Stimulated activated CD4-positive, alpha-beta T cell treated with anti-CD3 and anti-CD28 coated beads, TNF-alpha, amount 100 ng/mL, for 1 hour (primary cell): ENCODE measurements at places on chromosomes 3 and 15.

DNA sequence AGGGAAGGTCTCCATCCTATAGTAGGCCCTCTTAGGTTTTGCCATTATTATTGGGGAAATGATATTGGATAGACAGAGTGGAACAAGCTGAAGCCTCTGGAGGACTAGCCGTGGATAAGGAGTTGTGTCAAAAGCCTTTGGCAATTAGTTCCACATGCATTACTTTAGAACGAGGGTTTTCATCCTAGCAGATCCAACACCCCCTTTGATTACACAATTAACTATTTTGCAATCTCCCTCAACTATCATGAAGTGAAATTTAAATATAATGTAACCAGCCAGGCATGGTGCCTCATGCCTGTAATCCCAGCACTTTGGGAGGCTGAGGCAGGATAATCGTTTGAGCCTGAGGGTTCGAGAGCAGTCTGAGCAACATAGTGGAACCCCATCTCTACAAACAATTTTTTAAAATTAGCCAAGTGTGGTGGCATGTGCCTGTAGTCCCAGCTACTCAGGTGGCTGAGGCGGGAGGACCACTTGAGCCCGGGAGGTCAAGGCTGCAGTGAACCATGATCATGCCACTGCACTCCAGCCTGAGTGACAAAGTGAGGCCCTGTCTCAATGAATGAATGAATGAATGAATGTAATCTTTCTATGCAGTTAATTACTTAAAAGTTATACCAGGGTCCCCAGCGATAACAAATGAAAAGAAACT lies 56.8 kb downstream of the PXYLP1 start:
- no peak for DNase-seq

- DNase-seq = no peak
Observed at GRCh38 chr3:43038010-43038409, 58.9 kb downstream of the GASK1A start.

DNA sequence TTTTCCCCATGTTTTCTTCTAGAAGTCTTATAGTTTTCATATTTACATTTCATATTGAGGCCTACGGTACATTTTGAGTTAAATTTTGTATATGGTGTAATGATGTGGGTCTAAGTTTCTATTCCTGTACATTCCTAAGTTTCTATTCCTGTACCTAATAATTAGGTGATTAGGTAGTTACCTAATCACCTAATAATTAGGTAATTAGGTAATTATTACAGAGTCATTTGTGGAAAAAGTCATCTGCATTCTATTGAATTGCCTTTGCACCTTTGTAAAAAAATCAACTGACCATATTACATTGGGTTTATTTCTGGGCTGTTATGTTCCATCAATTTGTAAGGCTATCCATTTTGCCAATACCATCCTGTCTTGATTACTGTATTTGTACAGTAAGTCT lies 37.1 kb downstream of the MAP4 start:
- no peak for DNase-seq

DNA sequence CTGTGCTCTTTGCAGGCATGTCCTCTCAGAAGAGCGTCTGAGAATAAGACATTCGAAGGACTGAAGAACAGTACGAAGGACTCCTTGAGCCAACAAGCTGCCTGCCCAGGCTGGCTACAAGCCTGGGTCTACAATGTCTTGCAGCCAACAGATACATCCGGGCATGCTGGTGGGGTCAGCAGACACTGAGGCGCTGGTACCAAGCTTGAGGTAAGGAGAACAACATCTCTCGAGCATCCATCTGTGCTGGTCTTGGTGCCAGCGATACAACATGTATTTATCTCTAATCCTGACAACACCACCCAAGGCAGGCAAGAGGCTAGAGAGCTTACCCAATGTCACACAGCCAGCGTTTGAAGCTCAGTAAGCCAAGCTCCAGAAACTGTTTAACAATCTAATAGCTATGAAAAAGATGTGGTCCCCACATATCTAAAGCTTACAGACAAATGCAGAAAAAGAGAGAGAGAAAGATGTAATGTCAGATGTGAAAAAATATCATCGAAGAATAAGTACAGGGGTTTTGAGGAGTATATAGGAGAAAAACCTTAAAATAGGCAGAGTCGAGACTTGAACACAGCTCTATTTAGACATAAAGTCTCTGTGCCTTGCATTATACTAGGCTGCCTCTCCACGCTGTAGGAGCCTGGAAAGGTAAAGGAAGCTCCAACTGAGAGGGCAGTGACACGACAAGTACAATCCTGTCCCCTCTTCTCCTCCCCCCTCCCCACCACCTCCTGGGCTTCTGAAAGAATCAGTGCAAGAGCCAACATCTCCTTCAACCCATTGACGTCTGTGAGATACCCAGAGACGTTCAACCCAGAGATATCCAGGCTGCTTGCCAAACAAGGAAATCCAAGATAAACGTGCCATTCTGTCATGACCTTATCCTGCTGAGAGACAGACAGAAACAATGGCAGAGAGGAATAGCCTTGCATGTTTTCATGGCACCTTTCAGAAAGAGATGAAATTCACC lies 39.4 kb downstream of the WWTR1 start:
- DNase-seq = no peak

DNA sequence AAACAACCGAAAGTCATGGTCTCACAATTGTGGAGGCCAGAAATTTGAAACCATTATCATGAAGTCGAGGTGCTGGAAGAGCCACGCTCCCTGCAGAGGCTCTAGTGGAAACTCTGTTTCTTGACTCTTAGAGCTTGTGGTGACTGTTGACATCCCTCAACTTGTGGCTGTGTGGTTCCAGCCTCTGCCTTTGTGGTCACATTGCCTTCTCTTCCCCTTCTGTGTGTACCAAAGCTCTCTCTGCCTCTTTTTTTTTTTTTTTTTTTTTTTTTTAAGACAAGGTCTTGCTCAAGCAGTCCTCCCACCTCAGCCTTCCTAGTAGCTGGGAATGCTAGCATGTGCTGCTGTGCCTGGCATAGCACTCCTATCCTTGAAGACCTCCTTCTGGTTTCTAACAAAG lies 48.7 kb upstream of the CRTC3 start:
- no peak for DNase-seq

- no peak for DNase-seq
Observed at GRCh38 chr3:11228041-11228440, 44.2 kb upstream of the ATG7 start.

GRCh38 chr3:50255251-50255615 lies 13.7 kb upstream of the SEMA3B start:
- DNase-seq = no peak

- no peak for DNase-seq
Observed at GRCh38 chr3:40873476-40873875, 325.8 kb upstream of the CTNNB1 start.

- DNase-seq = no peak
Observed at GRCh38 chr15:78087951-78088772, 4.2 kb upstream of the SH2D7 start.

DNA sequence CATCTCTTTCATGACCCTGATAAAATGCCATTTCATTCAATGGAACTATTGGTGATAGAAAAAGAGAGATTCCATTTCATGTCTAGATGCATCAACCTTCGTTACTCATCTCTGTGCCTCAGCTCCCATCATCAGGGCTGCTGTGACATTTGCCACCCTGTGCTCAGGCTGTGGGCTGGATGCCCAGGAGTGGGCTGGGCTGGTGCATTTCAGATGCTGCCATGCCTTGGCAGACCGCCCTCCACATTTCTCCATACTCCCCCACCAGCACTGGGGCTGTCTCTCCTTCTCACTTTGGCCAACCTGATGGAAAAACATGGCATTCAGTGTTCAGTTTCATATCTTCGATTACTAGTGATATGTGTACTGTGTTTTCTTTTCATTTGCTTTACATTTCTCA lies 59.1 kb downstream of the DNASE1L3 start:
- no peak for DNase-seq

DNA sequence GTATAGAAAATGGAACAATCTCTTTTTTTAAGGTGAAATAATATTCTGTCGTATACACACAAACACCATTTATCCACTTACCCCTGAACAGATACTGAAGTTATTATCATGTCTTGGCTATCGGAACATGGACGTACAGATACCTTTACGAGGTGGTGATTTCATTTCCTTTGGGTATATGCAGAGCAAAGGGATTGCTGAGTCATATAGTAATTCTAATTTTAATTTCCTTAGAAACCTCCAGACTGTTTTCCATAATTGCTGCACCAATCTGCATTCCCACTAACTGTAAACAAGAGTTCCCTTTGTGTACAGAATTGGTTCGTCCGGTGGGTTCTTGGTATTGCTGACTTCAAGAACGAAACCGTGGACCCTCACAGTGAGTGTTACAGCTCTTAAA lies 179.4 kb downstream of the SHOX2 start:
- no peak for DNase-seq

DNA sequence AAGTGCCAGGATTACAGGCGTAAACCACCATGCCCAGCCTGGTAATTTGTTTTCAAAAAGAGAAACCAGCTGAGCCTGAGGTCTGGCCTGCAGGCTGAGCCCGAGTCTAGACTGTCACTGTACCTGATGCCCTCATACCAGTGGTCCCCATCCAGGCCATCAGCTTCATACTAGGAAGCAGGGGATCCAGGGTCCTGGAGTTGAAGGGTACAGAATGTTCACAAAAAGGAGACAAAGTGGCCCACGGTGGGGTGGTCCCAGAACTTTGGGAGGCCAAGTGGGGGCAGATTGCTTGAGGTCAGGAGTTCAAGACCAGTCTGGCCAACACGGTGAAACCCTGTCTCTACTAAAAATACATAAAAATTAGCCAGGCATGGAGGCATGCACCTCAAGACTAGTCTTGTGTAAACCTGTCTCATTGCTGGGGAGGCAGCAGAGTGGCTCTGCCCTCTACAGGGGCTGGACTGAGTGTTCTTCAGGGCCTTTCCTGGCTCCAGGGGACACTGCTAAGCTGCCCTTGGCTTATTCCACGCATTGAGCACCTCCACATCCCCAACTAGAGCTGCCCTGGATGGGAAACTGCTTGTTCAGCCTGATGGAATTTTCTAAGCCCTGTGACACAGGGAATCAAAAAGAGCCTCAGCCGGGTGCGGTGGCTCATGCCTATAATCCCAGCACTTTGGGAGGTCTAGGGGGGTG lies 7.9 kb upstream of the HHATL start:
- no peak for DNase-seq

GRCh38 chr3:50230104-50230793 lies 5.8 kb upstream of the GNAI2 start:
- no peak for DNase-seq

GRCh38 chr3:45409921-45410320 lies 21.5 kb downstream of the LARS2 start:
- DNase-seq = no peak

DNA sequence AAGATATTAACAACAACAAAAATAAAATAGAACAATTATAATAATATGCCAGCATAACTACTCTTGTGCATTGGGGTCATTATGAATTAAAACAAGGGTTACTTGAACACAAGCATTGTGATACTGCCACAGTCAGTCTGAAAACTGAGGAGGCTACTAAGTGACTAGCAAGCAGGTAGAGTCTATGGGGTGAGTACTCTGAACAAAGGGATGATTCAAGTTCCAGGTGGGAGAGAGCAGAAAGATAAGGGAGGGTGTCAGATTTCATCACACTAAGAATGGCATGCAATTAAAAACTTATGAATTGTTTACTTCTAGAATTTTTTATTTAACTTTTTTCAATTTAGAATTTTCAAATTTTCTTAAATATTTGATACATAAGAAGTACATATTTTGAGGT lies 754.4 kb upstream of the GOLIM4 start:
- no peak for DNase-seq

- DNase-seq = no peak
Observed at GRCh38 chr3:105401254-105401653, 34.5 kb downstream of the ALCAM start.

DNA sequence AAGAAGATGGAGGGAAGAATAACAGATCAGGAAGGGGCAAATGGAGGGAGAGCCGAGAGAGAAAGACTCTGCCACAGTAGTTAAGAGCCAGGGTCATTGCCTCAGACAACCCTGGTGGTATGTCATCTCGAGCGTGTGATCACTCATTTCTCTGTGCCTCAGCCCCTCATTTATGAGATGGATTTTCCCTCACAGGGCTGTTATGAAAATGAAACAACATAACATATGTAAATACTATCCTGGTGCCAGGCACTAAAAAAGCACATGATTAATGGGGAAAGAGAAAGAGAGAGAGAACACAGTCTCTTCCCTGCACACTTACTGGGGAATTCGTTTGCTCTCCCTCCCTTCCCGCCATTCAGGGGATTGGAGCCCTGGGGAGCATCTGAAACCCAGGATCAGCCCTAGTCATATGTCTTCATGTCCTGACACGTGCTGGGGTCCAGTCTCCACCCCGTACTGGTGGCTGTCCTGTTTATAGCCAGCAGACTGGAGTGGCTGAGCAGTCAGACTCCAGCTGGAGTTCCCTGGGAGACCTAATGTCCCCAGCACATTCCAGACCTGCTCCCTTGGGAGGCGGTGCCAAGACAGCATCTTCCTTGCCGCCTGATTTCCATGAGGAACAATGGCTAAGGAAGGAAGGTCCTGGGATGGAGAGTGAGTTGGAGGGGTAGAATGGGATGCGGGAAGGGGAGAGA lies 14.7 kb upstream of the AMOTL2 start:
- DNase-seq = no peak

DNA sequence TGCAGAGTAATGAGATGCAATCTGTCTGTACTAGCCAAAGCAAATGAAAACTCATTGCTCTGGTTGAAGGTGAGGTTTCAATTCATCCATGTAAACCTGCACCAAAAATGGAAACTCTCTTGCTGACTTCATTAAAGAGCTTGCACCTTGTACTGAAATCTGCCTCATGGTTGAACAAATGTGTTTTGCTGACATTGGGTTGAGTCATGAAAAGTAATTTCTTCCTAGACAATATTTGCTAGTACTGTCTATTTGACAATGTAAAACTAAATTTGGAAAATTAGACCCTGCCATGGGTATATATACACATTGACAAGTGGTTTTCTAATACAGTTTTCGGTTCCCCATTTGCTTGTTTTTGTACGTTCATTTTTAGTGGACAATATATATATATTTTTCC lies 33.3 kb downstream of the RYR3 start:
- DNase-seq = no peak

GRCh38 chr15:34039790-34040113 lies 748 bp upstream of the AVEN start:
- no peak for DNase-seq

- DNase-seq = no peak
Observed at GRCh38 chr3:39327053-39327745, 2.3 kb upstream of the CCR8 start.

DNA sequence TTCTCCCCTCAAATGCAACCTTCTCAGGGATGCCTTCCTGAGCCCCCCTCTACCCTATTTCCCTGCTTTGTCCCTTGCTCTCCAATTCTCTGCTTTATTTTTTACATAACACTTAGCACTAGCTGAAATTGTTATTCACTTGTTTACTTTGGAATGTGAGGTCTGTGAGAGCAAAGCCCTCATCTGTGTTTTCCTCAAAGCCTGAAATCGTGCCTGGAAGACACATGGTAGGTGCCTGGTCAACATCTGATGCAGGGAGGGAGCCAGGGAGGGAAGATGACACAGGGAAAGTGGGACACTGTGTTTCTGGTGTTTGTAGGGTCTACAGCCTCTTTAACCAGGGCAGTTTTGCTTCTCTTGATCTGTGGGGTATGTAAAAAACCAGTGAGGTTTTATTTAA lies 23.6 kb downstream of the EIF2AK4 start:
- no peak for DNase-seq

GRCh38 chr15:66043264-66043663 lies 174.0 kb downstream of the RAB11A start:
- DNase-seq = no peak
